RWPE2 (cell line): ENCODE measurements at places on chromosomes 1 and 21.

GRCh38 chr1:173093691-173094445 lies 43.1 kb upstream of the TNFSF18 start:
- no peaks in the 10 kb centered on the region for H3K36me3 ChIP-seq
- no peak overlapping the region for H3K27ac ChIP-seq

GRCh38 chr1:201883266-201883665 lies 5.4 kb upstream of the SHISA4 start:
- no peaks in the 10 kb centered on the region for H3K36me3 ChIP-seq
- H3K27ac ChIP-seq, result no peak overlapping the region
- H3K27me3 ChIP-seq, result no peaks in the 10 kb centered on the region
- no peak overlapping the region for H3K4me3 ChIP-seq
- no peak for DNase-seq

DNA sequence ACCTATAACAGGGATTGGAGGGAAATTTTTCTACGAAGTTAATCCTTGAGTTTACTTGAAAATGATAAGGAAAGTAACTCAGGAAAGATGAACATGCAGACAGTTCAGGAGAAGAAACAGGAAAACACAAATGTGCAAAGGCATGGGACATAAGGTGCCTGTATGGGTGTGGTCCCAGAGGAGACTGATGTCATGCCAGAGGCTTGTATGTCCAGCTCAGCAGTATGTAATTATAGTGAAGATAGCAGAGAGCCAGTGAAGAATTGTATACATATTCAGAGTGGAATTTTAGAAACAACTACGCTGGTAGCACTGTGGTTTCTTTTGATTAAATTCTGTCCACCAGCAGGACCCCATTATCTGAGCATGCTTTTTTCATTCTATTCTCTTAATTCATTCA lies 179.5 kb downstream of the LRRC7 start:
- H3K4me1 ChIP-seq, result no peaks in the 10 kb centered on the region
- no peaks in the 10 kb centered on the region for H3K27me3 ChIP-seq
- no peak for DNase-seq
- no peaks in the 10 kb centered on the region for H3K36me3 ChIP-seq
- no peak overlapping the region for H3K4me3 ChIP-seq

GRCh38 chr1:54537611-54538010 lies 10.4 kb upstream of the ACOT11 start:
- no peak overlapping the region for H3K27ac ChIP-seq
- H3K36me3 ChIP-seq, result no peaks in the 10 kb centered on the region
- H3K27me3 ChIP-seq, result no peaks in the 10 kb centered on the region
- DNase-seq, result no peak

- no peak overlapping the region for H3K4me3 ChIP-seq
- no peaks in the 10 kb centered on the region for H3K27me3 ChIP-seq
- peaks cover 3% of the 10 kb centered on the region for H3K4me1 ChIP-seq
- no peak for DNase-seq
Measured at GRCh38 chr21:46482225-46482845, 23.6 kb downstream of the DIP2A start.

DNA sequence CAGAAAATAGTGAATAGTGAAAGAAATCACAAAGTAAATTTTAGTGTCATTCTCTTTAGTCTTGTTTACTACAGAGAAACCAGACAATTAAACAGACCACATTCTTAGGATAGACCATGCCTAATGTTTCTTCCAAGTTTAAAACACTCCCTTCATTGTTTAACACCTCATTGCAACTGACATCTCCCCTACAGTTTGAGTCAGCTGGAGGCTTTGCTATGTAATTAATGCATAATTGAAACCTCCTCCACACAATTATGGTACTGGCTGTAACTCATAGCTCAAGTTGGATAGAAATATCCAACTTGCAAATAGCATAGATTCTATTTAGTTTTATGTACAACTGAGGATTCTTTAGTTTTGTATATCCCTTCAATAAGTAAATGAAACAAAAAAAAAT lies 35.2 kb upstream of the B3GALT2 start:
- no peaks in the 10 kb centered on the region for H3K4me1 ChIP-seq
- H3K27me3 ChIP-seq, result no peaks in the 10 kb centered on the region
- no peak overlapping the region for H3K27ac ChIP-seq
- H3K4me3 ChIP-seq, result no peak overlapping the region
- no peak for DNase-seq

- H3K36me3 ChIP-seq, result peaks cover 58% of the 10 kb centered on the region
- no peak for DNase-seq
- H3K4me3 ChIP-seq, result peak overlapping the region; percentile 86
- peaks cover 8% of the 10 kb centered on the region for H3K4me1 ChIP-seq
- H3K27me3 ChIP-seq, result no peaks in the 10 kb centered on the region
- H3K27ac ChIP-seq, result peak overlapping the region; percentile 99
Measured at GRCh38 chr1:154962156-154962749, 671 bp upstream of the PYGO2 start.

DNA sequence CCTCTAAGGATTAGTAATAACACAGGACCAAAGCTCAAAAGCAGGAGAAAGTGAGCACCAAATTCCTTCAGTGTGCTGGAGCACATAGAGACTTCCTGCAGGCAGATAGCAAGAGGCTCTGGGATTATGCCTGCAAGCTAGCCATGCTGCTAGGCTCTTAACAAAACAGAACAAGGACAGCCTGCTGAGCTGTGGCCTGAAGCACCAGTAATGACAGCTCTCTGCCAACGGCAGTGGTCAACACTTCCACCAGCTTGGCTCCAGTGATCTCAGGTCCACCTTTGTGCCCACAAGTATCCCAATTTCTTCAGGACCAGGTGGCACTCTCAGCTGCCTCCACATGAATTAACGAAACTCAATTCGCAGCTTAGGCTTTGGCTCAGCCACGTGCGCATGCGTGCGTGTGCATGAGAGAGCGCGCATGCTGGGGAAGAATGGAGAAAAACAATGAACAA lies 64.2 kb downstream of the SLC45A1 start:
- H3K4me3 ChIP-seq, result no peak overlapping the region
- H3K27me3 ChIP-seq, result no peaks in the 10 kb centered on the region
- H3K36me3 ChIP-seq, result peaks cover 4% of the 10 kb centered on the region; the same call in 1 of the 2 replicates
- DNase-seq, result no peak
- no peak overlapping the region for H3K27ac ChIP-seq
- H3K4me1 ChIP-seq, result no peaks in the 10 kb centered on the region

DNA sequence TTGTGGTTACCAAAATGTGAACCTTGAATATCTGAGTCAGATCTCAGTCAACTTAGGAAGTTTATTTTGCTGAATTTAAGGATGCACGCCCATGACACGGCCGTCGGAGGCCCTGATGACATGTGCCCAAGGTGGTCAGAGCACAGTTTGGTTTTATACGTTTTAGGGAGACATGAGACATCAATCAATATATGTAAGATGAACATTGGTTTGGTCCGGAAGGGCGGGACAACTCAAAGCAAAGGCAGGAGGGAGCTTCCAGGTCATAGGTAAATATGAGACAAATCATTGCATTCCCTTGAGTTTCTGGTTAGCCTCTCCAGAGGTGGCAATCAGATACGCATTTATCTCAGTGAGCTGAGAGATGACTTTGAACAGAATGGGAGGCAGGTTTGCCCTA lies 1.0 kb upstream of the PRMT2 start:
- peaks cover 34% of the 10 kb centered on the region for H3K36me3 ChIP-seq
- no peak overlapping the region for H3K4me3 ChIP-seq
- H3K27ac ChIP-seq, result peak overlapping the region; percentile 70
- no peaks in the 10 kb centered on the region for H3K27me3 ChIP-seq
- DNase-seq, result no peak

DNA sequence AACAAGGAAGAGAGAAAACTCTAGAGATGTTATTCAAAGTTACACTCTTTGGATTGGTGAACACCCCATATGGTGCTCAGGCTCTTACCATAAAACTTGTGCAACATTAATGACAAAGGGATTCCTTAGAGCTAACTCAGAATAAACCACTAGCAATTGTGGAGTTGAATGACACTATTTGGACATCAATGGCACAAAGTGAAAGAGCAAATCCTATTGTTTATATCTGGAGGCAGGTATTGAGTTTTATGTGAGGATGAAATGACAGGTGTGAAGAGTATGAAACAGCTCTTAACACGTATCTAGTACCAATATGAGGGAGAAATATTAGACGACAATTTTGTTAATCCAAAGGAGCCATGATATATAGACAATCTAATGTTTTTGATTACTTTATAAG lies 584.9 kb upstream of the PBX1 start:
- no peak for DNase-seq
- H3K4me3 ChIP-seq, result no peak overlapping the region
- H3K4me1 ChIP-seq, result no peaks in the 10 kb centered on the region
- H3K36me3 ChIP-seq, result no peaks in the 10 kb centered on the region
- H3K27ac ChIP-seq, result no peak overlapping the region
- no peaks in the 10 kb centered on the region for H3K27me3 ChIP-seq

GRCh38 chr21:22892028-22892427 lies 1893.8 kb downstream of the NCAM2 start:
- no peak overlapping the region for H3K4me3 ChIP-seq
- DNase-seq, result no peak
- no peak overlapping the region for H3K27ac ChIP-seq
- no peaks in the 10 kb centered on the region for H3K27me3 ChIP-seq
- peaks cover 7% of the 10 kb centered on the region for H3K4me1 ChIP-seq

GRCh38 chr1:89882348-89883029 lies 61.7 kb downstream of the LRRC8D start:
- no peak for DNase-seq
- no peak overlapping the region for H3K4me3 ChIP-seq
- no peak overlapping the region for H3K27ac ChIP-seq
- H3K36me3 ChIP-seq, result peaks cover 27% of the 10 kb centered on the region

DNA sequence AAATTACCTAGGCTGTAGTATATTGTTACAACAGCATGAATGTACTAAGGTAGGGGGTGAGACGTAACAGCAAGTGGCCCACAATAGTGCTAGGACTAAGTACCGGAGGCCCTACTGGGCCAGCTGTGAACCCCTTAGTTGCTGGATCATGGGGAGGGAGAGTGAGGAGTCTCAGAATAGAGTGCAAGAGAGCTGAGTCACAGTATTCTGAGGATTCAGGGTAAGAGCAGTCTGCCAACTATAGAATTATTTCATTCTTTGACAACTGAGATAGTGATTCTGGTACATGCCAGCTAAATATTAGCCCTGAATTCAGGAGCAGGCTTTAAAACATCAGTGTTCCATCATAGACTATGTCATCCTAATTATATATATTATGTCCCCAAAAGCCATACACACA lies 218.7 kb downstream of the TM2D1 start:
- H3K27me3 ChIP-seq, result no peaks in the 10 kb centered on the region
- peaks cover 11% of the 10 kb centered on the region for H3K4me1 ChIP-seq
- no peak overlapping the region for H3K4me3 ChIP-seq
- no peak overlapping the region for H3K27ac ChIP-seq

- H3K27ac ChIP-seq, result no peak within 1 kb of the TSS
- peaks cover 7% of the 10 kb centered on the region for H3K4me1 ChIP-seq
- H3K4me3 ChIP-seq, result no peak within 1 kb of the TSS
- no peak for DNase-seq
- no peaks in the 10 kb centered on the region for H3K36me3 ChIP-seq
Measured at GRCh38 chr1:183590244-183591191, at the start of gene NCF2. Gene NCF2, minus strand, starts transcription at chr1:183590459. Its CDS starts 130 bp downstream, at chr1:183590329.

GRCh38 chr1:11558276-11558675 lies 79.3 kb downstream of the DISP3 start:
- no peaks in the 10 kb centered on the region for H3K27me3 ChIP-seq
- H3K27ac ChIP-seq, result no peak overlapping the region
- H3K36me3 ChIP-seq, result no peaks in the 10 kb centered on the region
- H3K4me1 ChIP-seq, result peaks cover 14% of the 10 kb centered on the region
- DNase-seq, result no peak

DNA sequence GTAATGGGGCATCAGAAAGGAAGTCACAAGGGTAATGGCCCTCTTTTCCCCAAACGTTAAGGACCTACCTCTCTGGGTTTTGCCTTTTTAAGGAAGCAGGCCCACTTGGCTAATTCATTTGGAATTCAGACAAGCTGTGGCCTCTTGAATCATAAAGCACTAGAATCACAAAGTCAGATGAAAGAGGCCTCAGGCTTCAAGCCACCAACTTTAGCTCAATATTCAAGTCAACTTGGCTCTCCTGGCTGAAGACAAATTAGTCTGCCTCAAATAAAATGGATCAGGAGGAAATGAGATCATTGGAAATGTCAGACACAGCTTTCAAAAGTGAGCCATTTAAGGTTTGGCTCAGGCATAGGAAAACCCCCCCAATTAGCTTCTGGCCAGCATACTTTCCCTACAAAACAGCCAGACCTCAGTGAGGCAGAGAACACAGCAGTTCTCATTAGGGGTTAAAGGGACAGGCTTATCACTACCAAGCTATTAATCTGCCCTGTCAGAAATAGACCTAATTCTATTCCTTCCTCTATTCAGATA lies 34.3 kb downstream of the SLC35D1 start:
- H3K4me3 ChIP-seq, result no peak overlapping the region
- peak overlapping the region; percentile 44 for H3K27ac ChIP-seq
- H3K36me3 ChIP-seq, result peaks cover 51% of the 10 kb centered on the region
- H3K27me3 ChIP-seq, result no peaks in the 10 kb centered on the region

DNA sequence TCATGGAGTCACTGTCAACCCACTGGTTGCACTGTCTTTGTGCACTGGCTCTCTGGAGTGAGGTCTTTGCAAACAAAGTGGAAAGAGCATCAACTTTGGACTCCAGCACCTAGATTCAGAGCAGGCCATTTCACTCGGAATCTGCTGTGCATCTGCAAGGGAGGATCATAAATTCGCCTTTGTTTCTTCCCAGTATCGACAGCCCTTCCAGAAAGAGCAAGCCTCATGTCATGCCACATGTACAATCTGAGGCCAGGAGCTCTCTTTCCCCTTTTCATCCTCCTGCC lies 853 bp upstream of the PCSK9 start:
- peaks cover 23% of the 10 kb centered on the region for H3K4me1 ChIP-seq
- no peak for DNase-seq
- H3K36me3 ChIP-seq, result peaks cover 27% of the 10 kb centered on the region
- H3K27ac ChIP-seq, result peak overlapping the region; percentile 76

GRCh38 chr1:38605063-38605462 lies 254.5 kb downstream of the RRAGC start:
- H3K27me3 ChIP-seq, result no peaks in the 10 kb centered on the region
- DNase-seq, result peak; percentile 23
- H3K36me3 ChIP-seq, result no peaks in the 10 kb centered on the region
- H3K4me1 ChIP-seq, result peaks cover 9% of the 10 kb centered on the region
- H3K4me3 ChIP-seq, result no peak overlapping the region

DNA sequence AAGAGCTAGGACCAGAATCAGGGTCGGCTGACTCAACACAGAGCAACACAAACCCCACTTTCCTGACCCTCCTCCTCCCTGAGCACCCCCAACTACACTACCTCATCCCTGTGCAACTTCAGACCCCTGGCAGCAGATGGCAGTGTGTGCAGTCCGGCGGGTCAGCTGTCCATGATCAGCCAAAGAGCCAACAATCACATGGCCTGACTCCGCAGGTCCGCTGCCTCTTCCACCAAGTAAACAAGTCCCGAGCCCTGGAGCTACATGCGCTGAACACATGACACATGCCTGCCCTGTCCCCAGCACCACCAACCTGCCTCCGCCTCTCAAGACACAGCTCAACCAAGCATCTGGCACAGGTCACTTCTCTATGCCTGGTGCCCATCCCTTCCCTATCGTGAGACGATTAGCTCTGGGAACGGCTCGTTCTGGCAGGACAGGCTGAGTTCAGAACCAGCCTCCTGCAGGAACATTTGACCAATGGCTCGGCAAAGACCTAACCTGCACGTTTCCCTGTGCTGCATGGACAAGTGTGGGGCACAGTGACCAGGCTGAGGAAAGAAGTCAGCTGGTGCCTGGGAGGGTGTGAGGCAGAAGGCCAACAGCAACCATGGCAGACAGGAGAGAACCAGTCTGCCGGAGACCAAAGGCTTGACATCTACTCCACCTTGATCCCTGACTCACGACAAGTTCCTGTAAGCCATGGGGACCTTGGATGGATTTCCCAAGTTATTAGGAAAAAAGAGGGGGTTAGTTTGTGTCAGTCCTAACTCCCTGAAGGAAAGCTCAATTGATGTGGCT lies 60.3 kb downstream of the CD46 start:
- peaks cover 5% of the 10 kb centered on the region for H3K36me3 ChIP-seq
- H3K4me3 ChIP-seq, result no peak overlapping the region
- peaks cover 8% of the 10 kb centered on the region for H3K4me1 ChIP-seq
- no peak for DNase-seq
